HuH-7 (cell line): ENCODE measurements at places on chromosomes 4 and X.

DNA sequence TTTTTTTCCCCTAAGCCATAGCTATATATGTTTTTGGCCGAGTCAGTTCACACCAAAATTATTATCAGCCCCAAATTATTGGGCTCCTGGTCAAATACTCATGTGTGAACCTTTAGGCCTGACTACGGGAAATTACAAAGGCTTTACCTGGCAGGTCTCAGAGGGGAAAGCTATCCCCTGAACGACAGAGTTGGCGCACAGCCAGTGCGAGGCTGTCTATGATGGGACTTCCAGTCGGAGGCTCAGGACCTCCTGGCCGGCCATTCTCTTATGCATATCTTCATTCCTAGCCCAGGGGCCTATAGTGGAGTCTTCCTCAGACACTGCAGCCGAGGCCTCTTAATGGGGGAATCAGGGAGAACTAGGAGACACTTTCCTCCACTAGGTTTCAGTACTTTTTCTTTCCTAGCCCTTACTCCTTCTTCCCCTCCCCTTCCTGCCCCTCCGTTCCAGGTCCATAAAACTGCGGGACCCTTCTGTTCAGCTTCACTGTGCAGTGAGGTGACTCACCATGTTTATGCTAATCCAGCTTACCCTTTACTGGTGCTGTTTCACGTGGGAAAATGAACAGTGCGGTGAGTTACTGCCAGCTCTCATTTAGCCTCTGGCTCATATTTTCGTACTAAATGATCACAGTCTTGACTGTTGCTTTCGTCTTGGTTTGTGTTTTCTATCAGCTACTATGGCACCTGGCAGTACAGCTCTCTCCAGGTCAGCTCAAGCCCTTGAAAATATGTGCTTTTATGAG, 533.9 kb downstream of the FSTL5 start:
- DNase-seq = no peak

DNA sequence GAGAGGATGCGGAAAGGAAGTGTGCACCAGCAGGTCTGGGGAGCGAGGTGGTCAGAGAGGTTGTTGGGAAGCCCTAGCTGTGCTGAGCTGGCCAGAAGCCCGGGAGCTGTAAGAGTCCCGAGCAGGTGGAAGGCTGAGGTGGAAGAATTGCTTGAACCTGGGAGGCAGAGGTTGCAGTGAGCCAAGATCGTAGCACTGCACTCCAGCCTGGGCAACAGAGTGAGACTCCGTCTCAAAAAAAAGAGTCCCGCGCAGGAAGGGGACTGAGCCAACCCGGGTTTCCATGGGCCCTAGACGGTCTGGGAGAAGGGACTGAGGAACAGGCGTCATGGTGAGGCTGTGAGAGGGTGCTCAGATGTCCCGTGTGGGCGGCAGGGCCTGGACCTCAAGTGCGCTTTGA, 12.7 kb upstream of the FGFR3 start:
- no peak for DNase-seq

- no peak for DNase-seq
Observed at GRCh38 chr4:107470173-107470572, 249.9 kb downstream of the PAPSS1 start.

DNA sequence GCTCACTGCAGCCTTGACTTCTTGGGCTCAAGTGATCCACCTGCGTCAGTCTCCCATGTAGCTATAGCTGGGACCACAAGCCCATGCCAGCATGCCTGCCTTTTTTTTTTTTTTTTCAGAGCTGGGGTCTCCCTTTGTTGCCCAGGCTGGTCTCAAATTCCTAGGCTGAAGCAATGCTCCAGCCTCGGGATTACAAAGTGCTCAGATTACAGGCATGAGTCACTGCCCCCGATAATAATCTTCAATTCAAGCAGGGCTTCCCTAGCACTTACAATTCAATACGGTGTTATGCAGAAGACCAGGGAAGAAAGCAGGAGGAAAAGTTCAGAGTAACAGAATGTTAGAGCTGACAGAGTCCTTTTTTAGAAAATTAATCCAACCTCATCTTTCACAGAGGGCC, 26.1 kb downstream of the OTOP1 start:
- DNase-seq = no peak

DNA sequence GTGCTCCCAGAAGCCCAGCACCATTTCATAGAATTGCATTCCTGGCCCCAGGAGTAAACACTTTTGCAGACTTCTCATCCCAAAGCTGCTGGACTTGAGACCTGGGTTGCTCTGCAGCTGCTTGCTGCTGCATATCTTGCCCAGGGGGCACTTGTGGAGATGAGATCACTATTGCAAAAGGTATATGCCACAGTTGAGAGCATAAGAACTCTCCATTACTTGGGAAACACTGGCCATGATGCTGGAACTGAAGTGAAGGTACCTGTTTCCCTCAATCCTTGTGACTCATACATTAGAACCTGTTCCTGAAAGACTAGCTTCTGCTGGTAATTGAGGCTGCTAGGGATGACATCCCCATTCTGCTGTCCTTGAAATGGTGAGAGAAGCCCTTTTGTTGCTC, 43.1 kb upstream of the WDR1 start:
- DNase-seq = no peak

DNA sequence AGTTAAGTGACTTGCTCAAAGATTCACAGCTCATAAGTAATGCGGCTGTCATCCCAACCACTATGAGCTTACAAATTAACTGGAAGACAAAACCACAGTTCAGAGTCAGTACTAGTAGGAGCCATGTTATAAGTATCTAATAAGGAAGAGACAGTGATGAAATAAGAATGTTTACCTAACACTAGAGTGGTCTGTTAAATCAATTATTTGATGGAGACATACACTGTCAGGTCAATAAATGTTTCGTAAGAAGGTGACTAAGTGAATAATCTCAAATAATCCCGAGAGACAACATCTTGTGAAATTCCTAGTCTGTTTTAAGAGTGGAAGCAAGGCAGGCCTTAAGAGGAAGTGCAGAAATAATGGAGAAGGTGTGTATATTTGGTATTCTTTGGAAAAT, 25.8 kb upstream of the AMELX start:
- DNase-seq = no peak

DNA sequence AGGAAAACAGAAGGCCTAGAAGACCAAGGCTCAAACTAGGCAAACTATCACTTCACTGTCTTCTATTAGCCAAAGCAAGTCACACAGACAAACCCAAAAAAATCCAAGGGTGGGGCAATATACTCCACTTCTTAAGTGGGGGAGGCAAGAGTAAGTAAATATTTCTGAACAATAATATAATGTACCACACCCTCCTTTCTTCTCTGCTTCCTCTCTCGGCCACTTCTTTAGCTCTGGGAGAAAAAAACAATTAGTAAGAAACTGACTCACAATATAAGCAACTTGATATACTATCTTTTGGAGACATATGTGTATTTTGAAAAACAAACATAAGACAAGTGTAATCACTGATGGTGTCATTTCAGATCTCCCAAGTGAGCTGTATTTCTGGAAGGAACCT, 14.8 kb downstream of the DCAF8L1 start:
- DNase-seq = no peak

- no peak for DNase-seq
Observed at GRCh38 chr4:180100433-180101344, 2142.5 kb upstream of the TENM3 start.

- DNase-seq = no peak
Observed at GRCh38 chr4:113113151-113113550, 63.7 kb downstream of the ANK2 start.

GRCh38 chrX:149472625-149473024, 32.5 kb downstream of the IDS start:
- no peak for DNase-seq

- DNase-seq = no peak
Observed at GRCh38 chr4:26995316-26995715, 134.7 kb downstream of the STIM2 start.

- DNase-seq = no peak
Observed at GRCh38 chr4:8599657-8600056, 7.1 kb downstream of the CPZ start.

GRCh38 chrX:136750364-136750763, 30.4 kb downstream of the ARHGEF6 start:
- DNase-seq = no peak

GRCh38 chr4:87060957-87061356, 126.1 kb downstream of the AFF1 start:
- DNase-seq = no peak

- no peak for DNase-seq
Observed at GRCh38 chr4:159902648-159903047, 799.8 kb downstream of the RAPGEF2 start.

- no peak for DNase-seq
Observed at GRCh38 chr4:160044693-160045092, 941.8 kb downstream of the RAPGEF2 start.

GRCh38 chrX:126064901-126065541, 101.1 kb downstream of the DCAF12L2 start:
- no peak for DNase-seq

DNA sequence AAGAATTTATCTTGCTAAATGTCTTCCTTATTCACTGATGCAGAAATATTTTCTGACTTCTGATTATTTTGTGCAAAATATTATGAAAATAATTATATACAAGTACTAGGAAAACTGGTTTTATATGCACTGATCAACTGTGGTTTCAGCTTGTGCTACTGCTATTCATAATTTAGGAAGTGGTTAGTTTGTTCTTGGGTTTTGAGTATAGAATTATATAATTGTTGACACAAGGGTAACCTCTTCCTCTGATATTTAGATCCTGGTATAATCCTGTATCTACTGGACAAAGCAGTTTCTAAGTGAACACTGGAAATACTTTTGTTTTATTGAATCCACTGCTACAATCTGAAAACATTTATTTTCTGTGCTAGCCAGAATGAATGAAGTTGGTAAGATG, 182.8 kb downstream of the PDGFC start:
- DNase-seq = no peak

DNA sequence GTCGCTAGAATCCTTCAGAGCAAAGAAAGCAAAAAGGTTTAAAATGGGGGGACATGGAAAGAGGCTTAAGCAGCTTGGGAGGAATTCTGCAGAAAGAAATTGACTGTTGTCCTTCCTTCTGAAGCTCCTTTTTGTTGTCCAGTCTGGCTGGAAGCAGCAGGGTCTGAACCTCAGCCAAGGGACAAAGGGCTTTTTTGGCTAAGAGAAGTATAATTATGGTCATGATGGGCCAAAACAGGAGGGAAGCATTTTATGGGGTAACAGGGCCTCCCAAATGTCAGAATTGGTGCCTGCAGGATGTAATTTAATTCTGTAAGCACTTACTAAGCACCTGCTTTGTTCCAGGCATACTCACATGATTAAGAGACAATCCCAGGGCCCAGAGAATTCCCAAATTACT, 74.2 kb upstream of the CPEB2 start:
- DNase-seq = no peak

GRCh38 chrX:12026481-12026880, 111.8 kb upstream of the FRMPD4 start:
- DNase-seq = no peak

- no peak for DNase-seq
Observed at GRCh38 chr4:151719956-151720334, 40.9 kb downstream of the GATB start.

GRCh38 chrX:143663755-143664154, 27.9 kb upstream of the SLITRK4 start:
- no peak for DNase-seq
